Right renal cortex interstitium (tissue), 3 donors: ENCODE measurements at places on chromosomes 13 and 19.

GRCh38 chr13:108427355-108427754, 157.8 kb downstream of the TNFSF13B start:
- no peak for DNase-seq

DNA sequence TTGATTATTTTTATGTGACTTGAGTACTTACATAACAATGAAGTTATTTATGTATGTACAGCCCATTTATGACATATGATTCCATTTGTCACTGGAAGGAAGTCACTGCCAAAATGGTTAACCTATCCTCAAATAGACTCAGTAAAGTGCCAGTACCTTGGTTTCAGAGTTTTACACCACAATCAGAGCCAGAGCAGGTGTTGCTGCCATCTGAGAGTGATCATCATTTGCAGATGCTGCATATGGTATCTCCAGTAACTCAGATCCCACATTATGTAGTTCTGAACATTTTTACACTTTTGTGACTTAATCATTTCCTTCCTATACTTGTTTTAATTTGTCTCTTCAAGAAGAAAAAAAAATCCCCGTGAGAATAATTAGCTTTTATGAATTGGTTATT, 313.3 kb downstream of the HS6ST3 start:
- DNase-seq = no peak

DNA sequence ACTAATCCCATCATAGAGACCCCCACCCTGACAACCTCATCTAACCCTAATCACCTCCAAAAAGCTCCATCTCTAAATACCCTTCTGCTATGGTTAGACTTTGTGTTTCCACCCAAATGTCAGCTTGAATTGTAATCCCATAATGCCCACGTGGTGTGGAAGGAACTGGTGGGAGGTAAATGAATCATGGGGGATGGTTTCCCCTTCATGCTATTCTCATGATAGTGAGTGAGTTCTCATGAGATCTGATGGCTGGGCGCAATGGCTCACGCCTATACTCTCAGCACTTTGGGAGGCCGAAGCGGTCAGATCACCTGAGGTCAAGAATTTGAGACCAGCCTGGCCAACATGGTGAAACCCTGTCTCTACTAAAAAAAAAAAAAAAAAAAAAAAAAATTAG, 2.6 kb downstream of the VMAC start:
- DNase-seq = no peak

GRCh38 chr13:112184261-112184660, 117.3 kb downstream of the SOX1 start:
- DNase-seq = no peak

DNA sequence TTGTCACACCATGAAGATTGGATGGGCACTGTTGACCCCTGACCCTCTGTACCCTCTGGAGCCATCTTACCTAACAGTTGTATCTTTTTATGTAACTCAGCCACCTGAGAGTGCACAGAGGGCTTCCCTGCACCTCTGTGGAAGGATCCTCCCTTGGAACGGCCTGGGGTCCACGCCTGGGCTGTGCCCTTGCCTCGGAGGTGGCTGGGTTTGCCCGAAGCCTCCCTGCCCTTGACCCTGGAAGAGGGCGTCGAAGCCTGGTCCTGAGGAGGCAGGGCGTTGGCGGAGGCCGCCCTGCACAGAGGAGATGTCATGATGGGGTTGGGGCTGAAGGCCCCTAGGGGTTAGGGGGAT, 241 bp downstream of the ODAD3 start:
- no peak for DNase-seq

DNA sequence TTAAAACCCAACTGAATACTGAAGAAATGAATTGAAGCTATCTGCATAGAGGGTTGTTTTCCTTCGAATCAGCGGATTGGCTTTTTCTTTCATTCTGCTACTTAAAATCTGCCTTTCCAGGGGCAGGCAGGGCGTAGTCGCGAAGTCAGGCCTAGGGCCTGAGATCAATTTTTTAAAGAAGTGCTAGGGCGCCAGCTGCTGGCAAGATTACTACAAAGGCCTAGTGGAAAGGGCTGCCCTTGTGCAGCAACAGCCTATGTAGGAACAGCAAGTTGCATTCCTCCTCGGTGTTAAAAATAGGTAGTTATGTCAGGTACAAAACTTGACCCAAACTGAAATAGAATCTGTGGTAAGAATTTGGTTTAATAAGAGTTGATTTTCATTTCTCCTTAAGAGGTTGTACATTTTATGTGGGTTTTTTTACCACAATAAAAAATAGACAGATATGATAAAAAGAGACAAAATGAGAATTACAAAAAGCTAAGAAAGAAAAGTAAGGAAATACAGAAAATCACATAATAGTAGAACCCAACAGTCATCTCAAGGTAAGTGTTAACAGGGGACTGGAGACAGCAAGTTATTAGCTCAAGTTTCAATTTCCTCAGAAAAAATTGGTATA, 9.5 kb upstream of the URAD start:
- DNase-seq = no peak

- DNase-seq = no peak
These were observed 480.5 kb upstream of the SLITRK1 start for GRCh38 chr13:84362777-84363176.

GRCh38 chr13:87953381-87953780, 282.2 kb downstream of the SLITRK5 start:
- DNase-seq = no peak

DNA sequence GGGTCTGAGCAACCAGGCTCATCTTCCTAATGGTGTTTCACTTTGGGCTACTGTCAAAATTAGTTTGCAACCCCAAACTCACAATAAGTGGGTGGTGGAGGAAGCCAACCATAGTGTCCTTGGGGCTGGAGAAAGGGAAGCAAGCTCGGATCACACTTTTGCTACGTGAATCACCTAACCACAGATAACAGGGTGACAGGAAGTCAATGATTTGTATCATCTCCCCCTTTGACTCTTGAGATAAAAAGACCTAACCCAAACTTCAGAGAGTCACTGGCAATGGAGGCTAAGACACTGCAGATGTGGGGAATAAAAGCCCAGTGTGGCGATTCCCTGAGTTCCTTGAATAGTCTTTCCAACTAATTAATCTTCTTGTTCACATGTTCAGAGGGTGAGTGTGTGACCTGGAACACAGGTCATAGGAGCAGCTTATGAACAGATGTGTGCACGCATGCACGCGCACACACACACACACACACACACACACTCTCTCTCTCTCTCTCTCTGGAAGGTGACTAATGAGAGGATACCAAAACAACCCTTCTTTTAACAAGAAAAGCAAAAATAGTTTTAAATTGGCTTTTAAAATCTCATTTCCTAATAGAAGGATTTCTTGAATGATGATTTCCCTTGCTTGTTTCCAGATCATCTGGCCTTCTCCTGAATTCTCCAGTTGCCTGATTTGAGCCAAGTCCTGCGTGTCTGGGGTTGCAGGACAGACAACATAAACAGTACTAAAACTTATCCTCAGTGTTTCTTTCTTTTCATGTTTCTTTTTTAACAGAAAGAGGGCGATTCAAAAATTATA, 21.2 kb upstream of the DOCK9 start:
- no peak for DNase-seq

- no peak for DNase-seq
These were observed 11.7 kb downstream of the KCTD12 start for GRCh38 chr13:76874479-76874878.

- DNase-seq = no peak
These were observed 8.5 kb upstream of the ELAVL3 start for GRCh38 chr19:11489378-11489777.

DNA sequence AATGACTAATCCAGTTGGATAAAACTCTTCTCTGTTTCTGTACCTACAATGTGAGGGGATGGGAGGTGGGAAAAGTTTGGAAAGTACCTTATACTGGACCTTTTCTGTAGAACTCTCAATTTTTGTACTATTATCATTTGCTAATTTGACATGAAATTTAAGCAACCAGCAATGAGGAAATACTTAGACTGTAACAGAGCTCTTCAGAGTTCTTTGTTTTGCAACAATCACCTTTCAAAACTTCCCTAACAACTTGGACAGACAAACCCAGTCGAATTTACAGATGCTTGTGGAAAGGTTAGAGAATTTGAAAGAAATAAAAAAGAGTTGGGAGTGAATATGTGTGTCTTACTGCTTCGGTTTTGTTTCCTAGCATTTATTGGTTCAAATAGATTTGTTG, 16.8 kb downstream of the KBTBD7 start:
- no peak for DNase-seq

DNA sequence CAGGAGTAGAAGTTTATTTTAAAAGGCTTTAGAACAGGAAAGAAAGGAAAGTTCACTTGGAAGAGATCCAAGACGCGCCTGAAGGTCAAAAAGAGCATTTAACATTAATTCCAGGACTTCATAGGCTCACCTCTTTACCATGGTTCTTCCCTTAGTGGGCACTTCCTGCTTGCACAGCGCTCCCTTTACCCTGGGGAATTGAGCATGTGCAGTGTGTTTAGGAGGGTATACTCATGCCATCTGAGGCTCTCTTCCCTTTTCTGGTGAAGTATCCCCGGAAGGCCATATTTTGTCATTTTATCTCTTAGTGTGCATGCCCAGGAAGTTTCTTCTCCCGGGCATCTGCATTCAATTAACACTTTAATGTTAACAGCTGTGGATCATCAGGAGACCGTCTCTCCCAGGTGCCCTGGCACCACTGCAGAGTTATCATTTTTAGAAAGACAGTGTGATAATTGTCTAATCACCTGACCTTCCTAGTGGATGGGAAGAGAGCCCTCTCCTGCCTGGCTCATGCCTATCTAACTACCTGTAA, 66.1 kb upstream of the ABCC4 start:
- no peak for DNase-seq

- no peak for DNase-seq
These were observed 181.8 kb downstream of the TBC1D4 start for GRCh38 chr13:75299913-75300862.
